ENCODE measurements at places on chromosomes 1 and 21.

DNA sequence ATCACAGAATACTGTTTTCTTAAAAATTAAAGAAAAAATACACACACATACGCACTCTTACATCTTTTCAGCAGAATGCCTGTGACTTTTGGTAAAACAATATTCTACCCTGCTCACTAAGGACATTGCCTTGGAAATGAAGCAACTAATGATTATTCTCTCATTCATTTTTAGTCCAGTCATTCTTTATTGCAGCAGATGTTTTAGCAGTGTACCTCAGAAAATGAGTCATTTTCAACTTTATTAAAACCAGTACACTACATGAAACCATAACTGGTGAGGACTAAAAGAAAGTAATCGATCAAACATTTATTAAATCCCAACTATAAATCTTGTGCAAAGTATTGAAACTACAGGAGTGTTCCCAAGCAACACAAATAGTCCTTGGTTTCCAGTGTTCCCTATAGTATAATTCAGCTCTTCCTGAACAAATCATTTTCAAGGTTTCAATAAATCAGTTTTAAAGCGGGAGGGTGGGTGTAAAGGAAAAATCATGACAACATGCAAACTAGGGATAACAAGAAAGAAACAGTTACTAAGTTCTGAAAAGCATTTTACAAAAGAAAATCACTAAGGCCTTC is 114.2 kb downstream of the ADGRL4 start:
- DNase-seq: no peak

- no peak for DNase-seq
These were observed 431.0 kb upstream of the BRINP3 start for GRCh38 chr1:190908691-190909090.

- no peak for DNase-seq
These were observed 358.3 kb downstream of the KIF26B start for GRCh38 chr1:245512980-245513578.

GRCh38 chr1:201645956-201646355 is 107.0 kb downstream of the NAV1 start:
- DNase-seq: no peak

GRCh38 chr1:2561446-2561845 is 5.3 kb downstream of the TNFRSF14 start:
- no peak for DNase-seq

GRCh38 chr1:160043543-160043942 is 11.8 kb upstream of the PIGM start:
- DNase-seq: no peak

GRCh38 chr1:51729824-51730301 is 113.0 kb downstream of the OSBPL9 start:
- DNase-seq: no peak

DNA sequence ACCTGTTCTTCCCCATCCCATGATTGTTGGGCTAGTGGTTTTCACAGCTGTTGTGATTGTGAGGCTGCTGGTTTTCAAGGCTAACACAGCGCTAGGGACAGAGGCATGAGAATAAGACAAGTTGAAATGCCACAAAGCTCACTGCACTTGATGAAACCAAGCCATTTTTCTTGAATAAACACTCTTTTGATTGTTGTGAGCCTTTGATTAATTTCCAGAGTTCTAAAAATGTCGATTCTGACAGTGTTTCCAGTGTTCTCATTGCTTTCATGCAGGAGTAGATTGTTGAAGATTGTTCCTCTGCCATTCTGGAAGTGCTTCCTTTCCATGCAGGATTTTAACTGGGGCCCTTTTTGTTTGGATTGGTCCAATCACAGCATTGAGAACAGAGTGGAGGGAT is 134.9 kb upstream of the GRIK3 start:
- DNase-seq: no peak

DNA sequence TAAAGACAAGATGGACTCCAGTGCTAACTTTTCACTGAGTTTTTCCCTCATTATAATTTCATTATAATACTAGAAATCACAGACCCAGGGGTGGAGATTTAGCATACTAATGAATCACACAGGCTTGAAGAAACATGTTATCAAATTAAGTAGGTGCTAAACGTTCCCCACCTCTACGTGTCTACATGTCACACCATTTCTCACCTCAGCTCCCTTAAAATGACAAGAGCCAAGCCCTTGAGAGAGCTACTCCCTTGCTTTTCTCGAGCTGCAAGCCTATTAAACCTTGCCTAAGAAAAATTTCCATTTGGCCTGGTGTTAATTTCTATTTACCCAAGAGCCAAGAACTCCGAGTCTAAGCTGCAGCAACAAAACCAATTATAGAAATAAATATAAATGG is 396.3 kb upstream of the NEGR1 start:
- DNase-seq: no peak

GRCh38 chr21:33451634-33452071 is 28.1 kb downstream of the TMEM50B start:
- DNase-seq: no peak

- peak; percentile 9 for DNase-seq
These were observed 16.4 kb upstream of the TNFRSF8 start for GRCh38 chr1:12046749-12047119.

- DNase-seq: no peak
These were observed 14.8 kb downstream of the LRRC41 start for GRCh38 chr1:46288485-46289133.

DNA sequence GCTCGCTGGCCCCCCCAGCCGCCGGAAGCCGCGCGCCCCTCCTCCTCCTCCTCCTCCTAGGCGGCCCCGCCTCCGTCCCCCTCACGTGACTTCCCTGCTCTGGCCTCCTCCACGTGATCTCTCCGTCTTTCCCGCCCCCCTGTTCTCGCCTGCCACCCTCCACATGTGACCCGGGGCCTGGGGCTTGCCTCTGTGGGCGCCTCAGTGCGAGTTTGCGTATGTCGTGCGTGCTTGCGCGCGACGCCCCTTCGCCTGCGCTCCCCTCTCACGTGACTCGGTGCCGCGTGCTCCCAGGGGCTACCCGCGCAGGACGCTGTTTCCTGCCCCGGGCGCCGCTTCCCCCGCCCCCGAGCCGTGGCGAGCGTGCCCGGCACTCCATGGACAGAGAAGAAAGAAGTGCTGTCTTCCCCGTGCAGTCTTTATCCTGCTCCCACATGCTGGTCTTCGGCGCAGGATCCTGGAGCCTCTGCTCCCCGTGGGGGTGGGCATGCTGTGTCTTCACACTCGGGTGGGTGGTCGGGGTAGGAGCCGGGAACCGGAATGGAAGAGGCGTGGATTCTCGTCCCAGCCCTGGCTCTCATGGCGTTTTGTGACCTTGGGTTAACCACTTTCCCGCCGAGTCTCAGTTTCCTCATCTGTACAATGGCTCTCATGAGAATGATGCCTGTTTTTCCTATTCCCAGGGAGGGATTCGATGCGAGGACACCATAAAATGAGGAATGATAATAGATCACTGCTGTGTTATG is 431 bp upstream of the UBE2Q1 start:
- peak; percentile 99 for DNase-seq

DNA sequence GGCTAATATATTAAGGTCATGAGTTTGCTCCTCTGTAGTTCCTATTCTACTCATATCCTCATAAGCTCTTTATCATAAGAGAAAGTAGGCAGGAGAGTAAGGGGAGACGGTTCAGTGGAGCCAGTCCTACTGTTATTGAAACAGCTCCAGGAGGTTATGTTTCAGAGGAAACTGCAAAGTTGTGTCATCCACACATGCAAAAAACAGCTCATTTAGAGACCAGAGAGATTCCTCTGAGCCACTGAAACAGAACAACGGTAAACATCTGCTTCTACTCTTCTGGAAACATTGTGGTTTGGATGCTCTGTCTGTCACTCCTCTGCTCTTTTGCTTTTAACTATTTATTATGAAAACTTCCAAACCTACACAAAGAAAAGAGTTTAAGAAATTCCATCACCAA is 66.3 kb upstream of the PPP2R5A start:
- DNase-seq: no peak

GRCh38 chr1:54813485-54814125 is 12.5 kb upstream of the TTC22 start:
- DNase-seq: no peak

GRCh38 chr1:32609180-32609579 is 41.2 kb downstream of the ZBTB8OS start:
- no peak for DNase-seq

- DNase-seq: no peak
These were observed 30.3 kb downstream of the MSTO1 start for GRCh38 chr1:155640367-155640766.

GRCh38 chr1:9291914-9292360 is 757 bp upstream of the SPSB1 start:
- no peak for DNase-seq

DNA sequence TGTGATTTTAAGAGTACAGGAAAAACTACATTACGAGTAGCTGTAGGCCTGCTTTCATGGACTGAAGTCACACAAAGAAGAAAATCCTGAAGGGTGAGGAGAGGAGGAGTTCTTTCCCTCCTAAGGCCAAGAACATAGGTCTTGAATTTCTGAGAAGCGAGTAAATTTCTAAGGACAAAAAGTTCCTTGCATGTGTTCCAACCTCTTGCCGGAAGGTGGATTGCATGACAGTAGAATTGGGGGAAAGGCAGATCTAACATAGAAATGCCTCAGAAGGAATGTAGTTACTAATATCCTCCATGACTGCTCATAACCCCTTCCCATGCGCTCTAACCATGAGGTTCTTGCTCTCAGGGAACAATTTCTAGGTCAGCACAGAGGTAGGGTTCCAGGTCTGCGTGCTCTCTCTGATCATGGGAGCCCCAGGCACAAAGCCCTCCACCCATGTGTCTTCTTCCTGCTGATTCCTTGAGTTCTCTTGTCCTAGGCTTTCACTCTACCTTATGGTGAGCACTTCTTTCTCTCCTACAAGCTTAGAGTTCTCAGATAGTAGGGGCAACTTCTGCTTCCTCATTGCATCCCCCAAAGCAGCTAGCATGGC is 13.7 kb downstream of the CD2 start:
- no peak for DNase-seq

- DNase-seq: no peak
These were observed 31.6 kb upstream of the ABCB10 start for GRCh38 chr1:229590119-229590518.

DNA sequence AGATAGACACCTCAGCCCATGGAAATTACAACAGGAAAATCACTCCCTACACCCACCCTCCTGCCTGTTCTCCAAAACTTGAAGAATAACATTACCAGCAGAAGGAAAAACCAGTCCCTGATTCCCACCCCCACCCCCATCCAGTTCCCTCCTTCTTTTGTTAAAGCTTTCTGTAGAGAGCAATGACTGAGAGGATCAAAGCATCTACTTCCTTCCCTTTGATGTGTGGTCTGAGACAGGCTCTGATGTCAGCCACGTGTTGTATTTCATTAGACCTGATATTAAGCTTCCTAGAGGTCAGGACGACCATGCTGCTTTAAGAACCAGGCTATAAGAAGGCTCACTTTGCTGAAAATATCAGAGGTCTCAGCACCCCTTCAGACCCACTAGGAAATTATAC is 73.9 kb upstream of the HAO2 start:
- no peak for DNase-seq

DNA sequence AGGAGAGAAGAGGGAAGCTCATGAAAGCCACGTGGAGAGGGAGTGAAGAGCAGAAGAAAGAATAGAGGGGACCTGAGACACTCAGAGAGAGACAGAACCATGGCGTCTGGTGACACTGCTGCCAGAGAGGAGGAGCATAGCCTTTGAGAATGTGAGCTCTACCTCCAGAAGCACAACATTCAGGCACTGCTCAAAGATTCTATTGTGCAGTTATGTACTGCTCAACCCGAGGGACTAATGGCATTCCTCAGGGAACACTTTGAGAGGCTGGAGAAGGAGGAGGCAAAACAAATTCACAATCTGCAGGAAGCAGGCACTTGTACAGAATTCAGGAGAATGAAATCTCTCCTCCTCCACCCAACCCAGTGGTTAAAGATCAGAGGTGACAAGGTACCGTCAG is 45.1 kb downstream of the BTBD8 start:
- DNase-seq: no peak

GRCh38 chr21:33844104-33844889 is 71.3 kb downstream of the ATP5PO start:
- DNase-seq: no peak

DNA sequence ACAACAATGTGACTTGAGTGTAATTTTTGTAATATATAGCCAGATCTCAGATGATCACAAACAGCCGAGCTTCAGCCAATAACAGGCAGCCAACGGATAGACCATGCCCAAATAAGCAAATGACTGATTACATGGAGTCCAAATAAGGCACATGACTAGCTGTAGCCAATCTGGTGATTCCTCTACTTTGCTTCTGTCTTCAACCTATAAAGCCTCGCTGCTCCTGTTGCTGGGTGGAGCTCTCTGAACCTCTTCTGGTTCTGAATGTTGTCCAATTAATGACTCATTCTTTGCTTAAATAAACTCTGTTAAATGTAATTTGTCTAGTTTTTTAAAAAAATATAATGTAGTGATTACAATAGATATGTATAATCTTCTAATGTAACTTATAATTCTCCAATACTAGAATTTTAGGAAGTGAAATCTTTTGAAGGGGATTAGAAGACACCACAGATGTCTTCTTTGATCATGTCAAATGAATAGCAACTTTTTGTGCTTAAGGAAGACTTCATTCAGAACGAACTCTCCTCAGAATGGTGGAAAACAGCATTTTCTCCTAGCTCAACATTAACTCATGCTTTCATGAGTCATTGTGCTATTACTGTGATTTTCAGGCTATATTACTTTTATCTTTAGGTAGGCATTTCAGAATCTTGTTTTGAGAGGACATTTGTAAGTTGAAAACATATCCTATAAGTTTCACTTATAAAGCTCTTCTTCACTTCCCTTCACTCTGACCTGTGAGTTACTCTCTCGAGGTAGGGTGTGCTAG is 857.8 kb upstream of the B3GALT2 start:
- no peak for DNase-seq

DNA sequence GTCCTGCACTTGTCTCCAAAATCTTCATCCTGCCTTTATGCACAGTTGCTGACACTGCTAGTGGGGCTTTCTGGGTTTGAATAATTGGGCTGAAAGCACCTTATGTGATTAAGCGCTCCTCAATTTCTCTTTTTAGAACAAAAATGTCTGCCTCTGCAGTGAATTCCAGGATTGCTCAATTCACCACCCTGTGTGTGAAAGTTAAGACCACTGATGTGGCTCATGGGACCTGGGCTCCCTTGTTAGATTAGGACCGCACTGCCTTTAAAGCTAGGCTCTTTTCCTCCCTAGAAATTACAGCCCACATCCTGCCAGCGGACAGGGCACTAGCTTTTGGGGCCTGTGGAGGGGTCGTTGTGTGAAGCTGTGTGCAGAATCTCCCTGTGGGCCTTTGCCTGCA is 18.8 kb downstream of the KIAA1614 start:
- DNase-seq: no peak

DNA sequence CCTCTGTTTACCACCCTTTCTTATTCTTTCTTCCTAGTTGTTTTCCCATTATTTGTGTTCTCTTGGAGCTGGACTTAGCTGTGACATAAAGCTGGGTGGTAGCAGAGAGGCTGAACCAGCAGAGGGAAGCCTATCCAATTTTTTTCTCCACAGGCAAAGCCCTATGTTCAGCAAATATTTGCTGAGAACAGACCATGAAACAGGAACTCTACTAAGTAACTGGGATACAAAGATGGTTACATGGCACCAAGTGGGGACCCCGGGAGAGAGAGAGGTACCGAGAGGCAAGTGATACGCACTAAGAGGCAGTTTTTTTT is 6.6 kb downstream of the CFAP141 start:
- DNase-seq: no peak
